ENCODE measurements at places on chromosomes 2 and 18.

DNA sequence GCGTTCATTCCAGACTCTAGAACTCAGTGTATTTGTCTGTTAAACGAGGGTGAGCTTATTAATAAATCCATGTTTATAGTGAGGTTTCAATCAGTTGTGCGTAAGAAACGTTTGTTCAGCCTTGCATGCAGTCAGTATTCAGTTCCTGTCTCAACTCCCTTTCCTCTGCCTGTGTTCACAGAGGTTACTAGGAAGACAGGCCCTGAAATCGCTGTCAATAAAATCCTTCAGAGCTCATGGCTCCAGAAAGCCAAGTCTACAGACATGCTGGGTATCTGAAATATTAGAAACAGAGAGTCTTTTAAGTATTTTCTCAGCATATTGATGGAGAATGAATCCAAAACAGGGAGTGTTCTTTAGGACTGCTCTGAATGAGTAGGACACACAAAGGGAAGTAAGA lies 75.4 kb downstream of the KLF7 start:
- no peak for DNase-seq

- no peak for DNase-seq
These were observed 48.3 kb downstream of the TRIB2 start for GRCh38 chr2:12764849-12765605.

DNA sequence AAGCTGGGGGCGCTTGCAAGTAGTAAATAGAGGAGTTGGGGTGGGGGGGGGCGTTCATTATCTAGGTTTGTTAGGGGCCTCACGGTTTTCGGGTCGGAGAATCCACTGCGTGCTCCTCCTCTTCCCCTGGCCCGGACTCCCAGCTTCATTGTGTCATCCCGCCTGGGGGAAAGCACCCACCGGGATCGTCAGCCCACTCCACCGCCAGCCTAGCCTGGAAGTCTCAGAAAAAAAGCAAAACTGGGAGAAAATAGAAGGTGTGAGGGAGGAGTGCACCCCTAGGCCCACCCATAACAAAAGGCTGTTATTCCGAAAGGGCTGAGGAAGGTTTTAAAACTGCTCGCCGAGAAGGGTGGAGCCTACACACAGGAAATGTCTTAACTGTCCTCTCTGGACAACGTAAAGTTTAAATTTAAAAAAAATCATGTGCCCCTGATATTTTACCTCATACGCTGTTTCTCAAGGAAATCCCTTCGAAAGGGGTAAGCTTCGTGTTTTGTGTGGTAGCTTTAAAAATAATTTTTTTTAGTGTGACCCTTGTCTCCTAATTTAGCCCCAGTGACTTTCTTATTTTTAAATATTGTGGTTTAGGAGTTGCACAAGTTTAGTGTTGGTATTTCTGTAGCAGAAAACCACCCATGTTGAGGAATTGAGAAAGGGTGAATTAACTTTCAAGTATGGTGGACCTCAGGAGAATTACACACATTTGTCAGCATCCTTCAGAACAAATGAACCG lies 104.2 kb downstream of the SPTBN1 start:
- peak; percentile 55 for DNase-seq

GRCh38 chr2:69381337-69381737 lies 5.7 kb downstream of the GFPT1 start:
- no peak for DNase-seq

- no peak for DNase-seq
These were observed 158.6 kb downstream of the HNMT start for GRCh38 chr2:138122891-138123290.

DNA sequence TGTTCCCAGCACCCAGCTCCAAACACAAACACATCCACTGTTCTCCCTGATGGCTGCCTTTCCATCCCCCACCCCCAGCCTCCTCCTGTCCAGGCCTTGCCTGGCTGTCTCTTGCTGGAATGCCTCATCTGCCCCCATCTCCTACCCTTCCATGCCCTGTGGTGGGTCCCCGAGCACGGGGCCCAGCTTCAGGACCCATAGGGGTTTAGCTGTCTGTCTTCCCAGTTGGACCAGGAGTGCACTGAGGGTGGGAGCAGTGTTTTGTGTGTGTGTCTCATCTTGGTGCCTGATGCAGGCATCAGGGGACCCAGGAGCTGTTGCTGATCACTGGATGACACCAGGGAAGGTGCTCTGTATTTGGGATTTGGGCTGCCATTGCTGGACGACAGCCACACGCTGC lies 34.5 kb downstream of the GLI2 start:
- no peak for DNase-seq

- DNase-seq: peak; percentile 28
These were observed 31.6 kb upstream of the PPP1R1C start for GRCh38 chr2:181953881-181954537.

GRCh38 chr18:7233134-7233810 lies 2.4 kb downstream of the LRRC30 start:
- no peak for DNase-seq

DNA sequence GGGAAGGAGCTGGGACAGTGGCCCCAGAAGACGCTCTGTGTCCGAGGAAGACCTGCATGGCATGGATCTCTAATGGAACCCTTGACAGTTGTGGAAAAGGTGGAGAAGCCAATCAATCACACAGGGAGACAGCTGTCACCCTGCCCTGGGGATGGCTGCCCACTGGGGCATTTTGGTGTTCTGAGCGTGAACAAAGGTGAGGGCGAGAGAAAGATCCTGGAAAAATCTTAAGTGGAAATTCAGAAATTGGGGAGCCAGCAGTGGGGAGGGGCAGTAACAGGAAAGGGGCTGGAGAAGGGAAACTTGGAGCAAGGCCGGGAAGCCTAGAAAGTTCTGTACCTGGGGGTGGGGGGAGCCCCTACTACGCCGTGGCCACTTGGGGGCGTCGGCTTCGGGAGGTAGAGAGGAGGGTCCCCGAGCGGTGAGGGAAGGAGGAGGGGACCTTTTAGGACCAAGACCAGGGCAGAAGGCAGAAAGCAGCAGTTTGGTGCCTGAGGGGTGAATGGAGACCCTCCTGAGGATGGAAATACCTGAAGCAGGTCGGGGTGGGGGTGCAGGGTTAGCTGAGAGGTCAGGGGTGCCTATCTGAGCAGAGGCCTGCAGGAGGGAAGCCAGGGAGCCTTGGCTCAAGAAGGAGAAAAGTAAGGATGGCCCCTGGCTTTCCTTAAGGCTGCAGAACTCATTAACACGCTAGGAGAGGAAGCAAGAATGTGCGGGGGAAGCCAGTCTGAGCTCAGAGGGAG lies 30.0 kb downstream of the NGEF start:
- DNase-seq: no peak

GRCh38 chr2:229118927-229119326 lies 152.2 kb downstream of the PID1 start:
- no peak for DNase-seq

GRCh38 chr2:240121190-240121589 lies 14.9 kb downstream of the COPS9 start:
- DNase-seq: no peak

DNA sequence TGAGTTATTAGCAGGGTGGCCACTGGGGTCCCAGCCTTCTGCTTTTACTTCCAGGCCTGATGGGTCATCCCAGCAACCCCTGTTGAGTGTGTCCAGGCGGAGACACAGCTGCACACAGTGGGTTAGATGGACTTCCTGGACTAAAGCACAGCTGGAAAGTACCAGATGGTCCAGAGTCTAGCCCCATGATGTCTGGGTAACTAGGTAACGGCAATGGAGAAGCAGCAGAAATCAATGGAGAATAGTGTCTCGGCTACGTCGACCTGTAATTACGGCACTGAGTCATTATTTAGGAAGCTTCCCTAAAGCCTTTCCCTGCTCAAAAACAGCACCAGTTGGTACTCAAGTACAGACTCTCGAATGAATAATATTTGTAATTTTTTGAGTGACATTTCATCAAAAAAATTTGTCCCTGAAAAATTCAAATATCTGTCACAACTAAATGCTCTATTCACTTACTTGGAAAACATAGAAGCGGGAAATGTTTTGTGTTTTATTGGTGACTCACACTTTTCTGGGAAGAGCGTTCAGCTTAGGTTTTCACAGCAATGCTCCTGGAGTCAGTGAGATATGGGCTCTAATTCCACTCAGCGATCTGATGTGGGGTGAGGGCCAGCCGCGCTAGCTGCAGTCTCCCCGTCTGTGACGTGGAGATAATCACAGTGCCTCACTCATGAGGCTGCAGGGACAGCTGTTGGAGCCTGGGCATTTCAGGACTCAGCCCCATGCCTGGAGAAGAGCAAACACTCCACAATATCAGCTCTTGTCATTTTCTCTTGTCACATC lies 16.2 kb upstream of the ARL4C start:
- DNase-seq: no peak

GRCh38 chr2:7681881-7682461 lies 764.8 kb downstream of the RNF144A start:
- DNase-seq: no peak

- DNase-seq: no peak
These were observed 123.3 kb downstream of the ARL4C start for GRCh38 chr2:234373481-234374149.

GRCh38 chr2:112093216-112093615 lies 38.1 kb downstream of the TMEM87B start:
- DNase-seq: no peak

GRCh38 chr18:22604390-22604985 lies 186.8 kb upstream of the CTAGE1 start:
- DNase-seq: no peak

- no peak for DNase-seq
These were observed 69.3 kb downstream of the NEDD4L start for GRCh38 chr18:58113337-58113736.

DNA sequence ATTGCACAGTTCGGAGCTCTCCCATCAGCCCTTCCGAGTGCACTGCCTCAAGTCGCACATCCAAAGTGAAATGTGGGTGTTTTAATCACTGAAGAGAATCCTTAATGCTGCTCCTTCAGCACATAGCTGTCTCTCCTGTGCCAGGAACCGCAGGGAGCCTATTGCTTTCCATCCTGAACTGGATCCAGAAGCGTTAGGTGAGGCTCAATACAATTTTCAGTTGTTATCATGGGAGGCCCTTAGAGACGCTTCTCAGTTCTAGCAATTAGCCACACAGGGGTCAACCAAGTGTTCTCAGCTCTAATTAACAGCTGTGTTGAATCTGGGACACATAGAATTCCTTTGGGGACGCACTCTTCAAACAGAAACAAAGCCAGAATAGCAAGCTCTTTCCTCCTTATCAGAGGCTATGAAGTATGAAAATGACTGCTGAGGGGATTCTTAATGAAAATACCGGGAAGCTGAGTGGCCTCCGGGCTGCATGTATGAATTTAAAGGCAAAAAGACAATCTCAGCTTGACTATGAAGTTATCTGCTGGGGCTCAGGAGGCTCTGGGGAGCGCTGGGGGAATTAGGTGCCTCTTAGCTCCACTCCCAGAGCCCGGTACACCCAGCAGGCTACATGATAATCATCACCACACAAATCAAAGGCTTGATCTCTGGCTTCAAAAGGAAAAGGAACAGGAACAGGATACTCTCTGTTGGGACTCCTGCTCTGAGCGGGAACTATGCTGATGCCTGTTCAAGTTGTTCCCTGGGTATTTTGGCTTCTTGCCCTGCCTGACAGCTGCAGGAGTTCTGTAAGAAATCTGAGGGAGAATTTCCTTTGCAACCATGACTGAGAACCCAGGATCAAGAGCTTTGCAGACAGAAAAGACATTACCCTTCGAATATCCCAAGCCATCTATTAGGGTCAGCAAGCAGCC lies 55.4 kb upstream of the NCOA1 start:
- DNase-seq: peak; percentile 50

DNA sequence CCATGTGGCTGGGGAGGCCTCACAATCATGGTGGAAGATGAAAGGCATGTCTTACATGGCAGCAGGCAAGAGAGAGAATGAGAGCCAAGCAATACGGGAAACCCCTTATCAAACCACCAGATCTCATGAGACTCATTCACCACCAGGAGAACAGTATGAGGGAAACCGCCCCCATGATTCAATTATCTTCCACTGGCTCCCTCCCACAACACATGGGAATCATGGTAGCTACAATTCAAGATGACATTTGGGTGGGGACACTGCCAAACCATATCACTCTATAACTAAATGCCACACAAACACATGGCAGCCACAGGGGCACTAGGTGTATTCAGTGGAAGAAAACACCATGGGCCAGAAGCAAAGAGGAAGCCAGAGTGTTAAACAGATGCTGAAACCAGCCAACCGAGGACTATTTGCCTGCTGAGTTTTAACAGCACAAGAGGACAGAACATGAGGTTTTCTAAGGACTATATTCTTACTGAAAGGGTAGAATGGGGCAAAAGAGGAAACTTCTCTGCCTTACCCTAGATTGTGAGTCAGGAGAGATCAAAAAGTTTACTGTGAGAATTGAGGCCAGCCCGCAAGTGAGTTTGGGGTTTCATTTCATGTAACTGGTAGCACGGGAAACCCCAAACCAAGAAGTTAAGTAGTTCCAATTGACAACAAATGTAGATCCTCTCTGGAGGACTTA lies 49.2 kb downstream of the SIGLEC15 start:
- no peak for DNase-seq

- no peak for DNase-seq
These were observed 23.6 kb downstream of the NEDD4L start for GRCh38 chr18:58067601-58068000.

GRCh38 chr18:48791636-48792105 lies 159.1 kb downstream of the SMAD7 start:
- DNase-seq: no peak
